ENCODE measurements at places on chromosomes 6 and 20. TPM values are rescaled to one million over a fixed set of nuclear protein-coding genes. Genes with fewer than 3 reads are reported as not detected.
A peak's percentile ranks its signal among the peaks of the same experiment; 100 is the strongest.

GRCh38 chr20:49642816-49643215 lies 70.9 kb downstream of the B4GALT5 start:
- peaks cover 5% of the 10 kb centered on the region for H3K4me1 ChIP-seq
- no peaks in the 10 kb centered on the region for H3K27me3 ChIP-seq
- H3K27ac ChIP-seq, result no peak overlapping the region
- H3K36me3 ChIP-seq, result peaks cover 56% of the 10 kb centered on the region
- DNase-seq, result no peak

- no peak overlapping the region for H3K27ac ChIP-seq
- DNase-seq, result no peak
- H3K4me1 ChIP-seq, result peaks cover 12% of the 10 kb centered on the region
- peaks cover 25% of the 10 kb centered on the region for H3K27me3 ChIP-seq
These were observed 1.3 kb upstream of the SLC35D3 start for GRCh38 chr6:136920671-136921380.

Gene DEFB110
- total RNA-seq, result not detected

Gene KHDC1L
- total RNA-seq, result not detected

- no peaks in the 10 kb centered on the region for H3K36me3 ChIP-seq
- H3K4me1 ChIP-seq, result peaks cover 59% of the 10 kb centered on the region
- peak overlapping the region; percentile 99 for H3K27ac ChIP-seq
- no peak for DNase-seq
- H3K27me3 ChIP-seq, result no peaks in the 10 kb centered on the region
- no peak overlapping the region for H3K4me3 ChIP-seq
These were observed 56.7 kb upstream of the CEP85L start for GRCh38 chr6:118708055-118708454.

Gene WFDC12
- total RNA-seq, result not detected

- peak overlapping the region; percentile 92 for H3K27ac ChIP-seq
- H3K4me1 ChIP-seq, result peaks cover 7% of the 10 kb centered on the region
- no peaks in the 10 kb centered on the region for H3K36me3 ChIP-seq
- DNase-seq, result peak; percentile 97
These were observed 89.7 kb upstream of the EPB41L1 start for GRCh38 chr20:36064658-36065426.

DNA sequence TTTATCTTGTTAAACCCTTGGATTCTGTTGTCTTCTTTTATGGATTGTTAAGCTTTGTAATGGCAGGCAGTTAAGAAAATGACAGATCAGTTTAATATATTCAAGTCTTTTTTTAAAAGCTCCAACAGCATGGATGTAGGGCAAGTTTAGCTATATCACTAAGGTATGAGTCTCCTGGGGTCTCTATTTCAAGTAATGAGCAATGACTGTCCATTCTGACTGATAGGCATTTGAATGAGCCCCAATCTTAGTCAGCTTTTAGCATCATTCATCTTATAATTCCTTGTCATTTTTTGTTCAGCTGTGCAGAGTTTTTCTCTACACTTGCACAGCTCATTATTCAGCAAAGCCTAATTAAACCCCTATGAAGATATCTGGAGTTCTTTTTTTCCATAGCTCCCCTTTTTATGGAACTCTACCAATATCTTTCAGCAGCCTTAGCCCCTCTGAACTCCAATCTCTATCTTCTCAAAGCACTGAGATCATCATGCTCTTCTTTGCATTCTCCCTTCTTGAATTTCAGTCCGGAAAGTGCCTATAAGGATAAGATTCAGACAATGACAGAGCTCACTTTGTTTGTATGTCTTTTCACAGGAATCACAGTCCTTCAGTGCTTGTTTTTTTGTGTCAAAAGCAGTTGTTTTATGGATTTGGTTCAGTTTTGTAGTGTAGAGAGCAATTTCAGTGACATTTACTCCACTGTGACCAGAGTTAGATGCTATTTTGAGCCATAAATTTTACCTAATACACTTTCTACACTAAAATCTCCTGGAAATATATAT lies 97.2 kb upstream of the DOK5 start:
- H3K27ac ChIP-seq, result no peak overlapping the region
- peaks cover 25% of the 10 kb centered on the region for H3K27me3 ChIP-seq
- H3K4me3 ChIP-seq, result no peak overlapping the region
- H3K36me3 ChIP-seq, result peaks cover 1% of the 10 kb centered on the region
- no peak for DNase-seq

- peaks cover 16% of the 10 kb centered on the region for H3K4me1 ChIP-seq
- H3K27ac ChIP-seq, result no peak overlapping the region
- H3K36me3 ChIP-seq, result peaks cover 23% of the 10 kb centered on the region
- H3K4me3 ChIP-seq, result no peak overlapping the region
These were observed 4.1 kb downstream of the AARS2 start for GRCh38 chr6:44309092-44309491.

All from chondrocyte (in vitro differentiated cells).